ENCODE measurements at places on chromosomes 11 and 22.
A peak's percentile ranks its signal among the peaks of the same experiment; 100 is the strongest.

DNA sequence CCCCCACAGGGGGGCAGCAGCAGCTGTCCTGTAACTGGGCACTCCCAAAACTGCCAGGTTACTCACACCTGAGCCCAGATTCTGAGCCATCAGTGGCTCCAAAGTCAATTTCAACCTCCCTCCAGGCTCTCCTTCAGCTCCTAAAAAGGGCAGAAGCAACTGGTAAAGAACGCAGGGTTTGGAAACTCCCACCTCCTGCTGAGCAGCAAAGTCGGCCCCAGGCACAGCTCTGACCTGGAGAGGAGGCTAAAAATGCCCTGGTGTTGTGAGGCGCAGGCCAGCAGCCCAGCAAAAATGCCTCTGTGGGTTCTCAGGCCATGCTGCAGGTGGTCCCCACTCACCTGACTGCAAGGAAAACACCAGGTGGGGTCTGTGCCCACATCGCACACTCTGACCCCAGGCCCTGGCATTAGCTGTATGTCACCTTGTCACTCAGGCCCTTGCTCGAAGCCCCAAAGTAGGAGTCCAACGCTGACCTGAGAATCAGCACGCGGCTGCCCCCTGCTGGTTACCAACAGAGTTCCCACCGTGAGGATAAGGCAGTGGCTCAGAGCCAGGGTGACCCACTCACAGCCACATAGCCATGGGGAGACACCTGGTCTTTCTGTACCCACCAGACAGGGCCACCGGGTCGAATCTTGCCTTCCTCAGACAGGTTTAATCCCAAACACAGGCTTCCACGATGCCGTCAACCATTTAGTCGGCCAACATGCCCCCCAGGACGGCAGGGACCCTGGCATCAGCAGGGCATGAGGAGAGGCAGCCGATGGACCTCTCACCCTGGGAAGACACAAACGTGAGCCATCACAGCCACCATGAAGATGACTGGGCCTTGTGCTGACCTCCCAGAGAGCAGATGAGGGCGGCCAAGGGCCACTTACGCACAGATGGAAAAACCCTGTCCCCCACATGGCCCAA lies 11.1 kb downstream of the POLR3H start:
- DNase-seq, result peak; percentile 65

DNA sequence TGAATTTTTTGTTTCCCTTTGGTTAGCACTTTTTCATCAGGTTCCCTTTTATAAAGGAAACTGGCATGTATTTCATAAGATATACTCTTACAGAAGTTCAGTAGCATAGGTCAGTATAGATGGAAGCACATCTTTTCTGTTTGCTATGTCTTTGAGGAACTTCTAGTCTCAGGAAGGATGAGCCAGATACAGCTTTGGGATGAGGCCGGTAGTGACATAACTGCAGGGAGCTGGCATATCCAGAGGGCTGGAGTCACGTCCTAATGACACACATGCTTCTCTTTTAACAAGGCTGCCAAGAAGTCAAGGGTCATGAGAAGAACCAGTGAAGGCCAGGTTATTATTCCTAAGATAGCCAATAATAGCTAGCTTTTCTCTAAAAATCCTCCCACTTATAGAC lies 33.3 kb upstream of the ADSL start:
- no peak for DNase-seq

DNA sequence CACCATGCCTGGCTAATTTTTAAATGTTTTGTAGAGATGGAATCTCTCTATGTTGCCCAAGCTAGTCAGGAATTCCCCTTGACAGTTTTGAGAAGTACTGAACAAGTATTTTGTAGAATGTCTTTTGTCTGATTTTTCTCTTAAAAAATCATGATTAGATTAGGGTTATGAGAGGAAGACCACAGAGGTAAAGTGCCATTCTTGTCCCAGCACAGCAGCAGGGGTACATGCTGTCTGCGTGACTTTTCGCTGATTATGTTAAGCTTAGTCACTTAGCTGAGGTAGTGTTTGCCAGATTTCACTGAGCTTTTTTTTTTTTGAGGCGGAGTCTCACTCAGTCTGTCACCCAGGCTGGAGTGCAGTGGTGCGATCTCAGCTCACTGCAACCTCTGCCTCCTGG lies 13.6 kb upstream of the NUP160 start:
- no peak for DNase-seq

GRCh38 chr22:30743257-30744020 lies 48.8 kb downstream of the OSBP2 start:
- no peak for DNase-seq

GRCh38 chr11:116605543-116606459 lies 167.0 kb downstream of the BUD13 start:
- no peak for DNase-seq

- DNase-seq, result no peak
Measured at GRCh38 chr11:70811915-70812314, 413.6 kb downstream of the CTTN start.

GRCh38 chr11:2990617-2991451 lies 1.3 kb downstream of the NAP1L4 start:
- no peak for DNase-seq

DNA sequence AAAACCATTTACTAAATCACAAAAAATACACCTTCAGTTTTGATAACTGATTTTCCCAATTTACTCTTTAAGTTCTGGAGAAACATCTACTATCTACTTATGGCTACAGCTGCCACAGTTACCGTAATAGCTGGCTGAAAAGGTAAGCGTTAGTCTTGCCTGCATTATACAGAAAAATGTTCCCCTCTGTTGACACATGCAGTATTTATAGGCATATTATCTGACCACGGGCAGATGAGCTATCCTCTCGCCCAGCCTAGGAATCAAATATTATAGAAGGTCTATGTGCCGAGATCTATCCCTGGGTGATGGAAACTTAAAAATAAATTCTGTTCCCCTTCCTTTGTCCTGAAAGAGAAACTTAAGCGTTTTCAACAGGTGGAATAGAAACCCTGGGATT lies 283.8 kb downstream of the CADM1 start:
- no peak for DNase-seq

GRCh38 chr22:48806227-48806781 lies 1021.4 kb downstream of the BRD1 start:
- DNase-seq, result no peak

DNA sequence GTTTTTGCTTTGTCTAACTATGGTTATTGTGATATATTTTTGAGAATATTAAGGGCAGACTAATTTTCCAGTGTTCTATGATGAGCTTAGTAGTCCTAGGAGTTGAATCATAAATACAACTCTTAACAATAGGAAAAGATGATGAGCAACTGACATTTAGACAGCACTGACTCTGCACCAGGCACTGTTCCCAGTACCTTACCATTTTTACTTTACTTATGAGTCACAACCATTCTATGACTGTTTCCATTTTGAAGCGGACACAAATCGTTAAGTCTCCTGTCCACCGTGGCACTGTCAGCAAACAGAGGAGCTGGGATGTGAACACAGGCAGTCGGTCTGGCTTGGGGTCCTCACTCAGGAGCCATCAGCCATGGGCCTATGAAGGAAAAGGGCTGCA lies 3.4 kb upstream of the SCGB2A2 start:
- no peak for DNase-seq

DNA sequence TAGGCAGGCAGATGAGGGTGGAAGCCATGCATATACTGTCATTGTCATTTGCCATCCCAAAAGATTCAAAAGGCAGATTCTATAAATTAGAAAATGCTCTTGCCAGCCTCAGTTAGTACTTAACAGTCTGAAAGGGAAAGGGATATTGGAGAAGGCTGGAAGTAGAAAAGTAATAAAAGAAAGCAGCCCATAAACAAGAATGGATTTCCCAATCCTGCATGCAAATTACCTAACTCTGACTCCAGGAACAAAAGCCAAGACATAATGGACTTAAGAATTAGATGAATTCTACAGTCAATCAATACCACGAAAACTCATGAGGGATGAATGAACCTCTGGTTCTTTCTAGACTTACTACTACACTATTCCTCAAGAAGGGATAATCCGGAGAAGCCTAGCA lies 5.9 kb downstream of the PAK1 start:
- DNase-seq, result no peak

DNA sequence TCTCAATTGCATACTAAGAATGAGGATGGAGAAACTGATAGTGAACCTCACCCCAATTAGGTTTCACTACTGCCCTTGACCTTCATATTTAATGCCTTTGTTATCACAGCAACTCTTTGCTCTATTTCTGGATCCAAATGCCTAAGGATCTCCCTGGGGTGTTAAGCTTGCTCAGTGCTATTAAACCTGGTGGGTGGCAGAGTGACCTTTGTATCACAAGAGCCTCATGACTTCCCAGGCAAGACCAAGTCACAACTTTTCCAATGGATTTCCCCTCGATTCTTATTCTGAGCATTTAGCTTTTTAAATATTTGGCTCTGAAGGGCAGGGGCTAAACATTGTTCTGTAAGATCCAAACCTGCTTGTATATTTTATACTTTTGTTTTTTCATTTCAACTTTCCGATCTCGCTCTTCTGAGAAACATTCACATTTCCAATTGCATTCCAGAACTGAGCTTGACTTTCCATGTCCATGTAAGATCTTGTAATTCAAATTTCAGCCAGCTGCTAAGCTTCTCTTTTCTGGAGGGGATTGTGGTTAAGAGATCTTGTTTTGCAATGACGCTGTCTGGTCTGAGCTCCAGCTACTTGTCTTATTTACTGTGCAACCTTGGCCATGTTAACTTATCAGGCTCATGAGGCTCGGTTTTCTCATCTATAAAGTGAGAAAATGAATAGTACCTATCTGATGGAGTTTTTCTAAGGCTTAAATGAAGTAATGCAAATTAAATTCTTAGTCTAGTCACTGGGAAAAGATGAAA lies 6.4 kb upstream of the EHF start:
- DNase-seq, result peak; percentile 67

- no peak for DNase-seq
Measured at GRCh38 chr11:11262171-11262920, 90.7 kb downstream of the CSNK2A3 start.

GRCh38 chr11:10322830-10323792 lies 18.2 kb downstream of the ADM start:
- DNase-seq, result peak; percentile 79

DNA sequence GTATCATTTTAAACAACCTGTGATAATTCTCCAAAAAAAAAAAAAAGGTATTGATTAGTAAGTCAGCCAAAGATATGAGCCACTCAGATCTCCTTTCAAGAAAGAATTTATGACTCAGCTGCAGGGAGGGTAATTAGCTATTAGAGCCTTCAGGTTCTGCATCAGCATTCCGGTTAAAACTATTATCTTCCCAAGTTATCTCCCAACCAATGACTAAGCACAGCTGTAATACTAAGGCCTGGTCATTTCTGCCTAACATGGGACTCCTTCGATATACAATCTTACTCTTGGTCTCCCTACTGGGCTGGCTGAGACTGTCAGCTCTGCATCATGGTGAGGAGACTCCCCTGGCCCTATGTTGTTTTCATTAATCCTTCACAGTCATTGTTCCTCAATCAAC lies 60.4 kb downstream of the SBF2 start:
- DNase-seq, result no peak

All from pons (tissue), 1 donor.